Activated CD4-positive, alpha-beta T cell treated with anti-CD3 and anti-CD28 coated beads, Interleukin-2, amount 10 ng/mL, durations not matched to agents 24 days and 14 days (primary cell): ENCODE measurements at places on chromosomes 4 and X. TPM values are rescaled to one million over a fixed set of nuclear protein-coding genes. Genes with fewer than 3 reads are reported as not detected.

ADGRG4 gene
- not detected in 2 replicates for total RNA-seq

LIAS gene
- 27.7 and 29.2 TPM in 2 replicates for total RNA-seq

CLGN gene
- not detected in 2 replicates for total RNA-seq

DNA sequence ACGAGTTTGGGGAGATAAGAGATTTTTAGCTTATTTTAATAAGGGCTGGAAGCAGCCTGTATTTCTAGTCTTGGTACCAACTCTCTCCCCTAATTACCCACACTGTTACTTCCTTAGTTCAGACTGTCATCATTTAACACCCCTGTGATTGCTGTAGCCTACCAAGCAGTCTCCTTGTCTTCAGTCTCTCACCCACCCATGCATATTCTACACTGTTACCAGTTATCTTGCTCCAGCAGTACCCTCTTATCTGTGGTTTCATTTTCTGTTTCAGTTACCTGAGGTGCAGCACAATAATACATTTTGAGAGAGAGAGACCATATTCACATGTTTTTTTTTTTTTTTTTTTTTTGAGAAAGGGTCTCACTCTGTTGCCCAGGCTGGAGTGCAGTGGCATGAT lies 80.2 kb downstream of the DIAPH2 start:
- no peak overlapping the region for H3K4me3 ChIP-seq
- H3K36me3 ChIP-seq, result no peaks in the 10 kb centered on the region
- H3K4me1 ChIP-seq, result peaks cover 9% of the 10 kb centered on the region
- H3K27ac ChIP-seq, result no peak overlapping the region

GRCh38 chrX:100994352-100995281 lies 25.1 kb downstream of the ARL13A start:
- peak overlapping the region; percentile 86 for H3K27ac ChIP-seq
- peak; percentile 57 for DNase-seq
- H3K27me3 ChIP-seq, result no peaks in the 10 kb centered on the region
- peaks cover 12% of the 10 kb centered on the region for H3K36me3 ChIP-seq

DNA sequence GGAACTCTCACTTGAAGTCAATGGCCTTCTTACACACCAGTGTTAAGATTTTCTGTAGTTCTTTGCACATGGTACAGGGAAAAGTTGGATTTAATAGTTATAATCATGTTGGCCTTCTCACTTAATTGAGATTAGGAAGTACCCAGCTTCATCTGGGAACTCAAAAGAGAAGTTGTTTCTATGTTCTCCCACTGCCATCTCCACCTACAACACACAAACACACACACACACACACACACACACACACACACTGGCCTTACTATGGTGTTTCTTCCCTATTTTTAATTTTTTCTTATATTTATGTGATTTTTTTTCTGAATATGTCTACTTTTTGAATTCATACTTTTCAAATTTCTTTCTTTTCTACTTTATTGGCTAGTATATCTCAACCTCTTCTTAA lies 10.0 kb upstream of the CHIC2 start:
- no peaks in the 10 kb centered on the region for H3K36me3 ChIP-seq
- no peak overlapping the region for H3K4me3 ChIP-seq
- DNase-seq, result no peak
- peaks cover 21% of the 10 kb centered on the region for H3K27me3 ChIP-seq
- H3K27ac ChIP-seq, result no peak overlapping the region

GRCh38 chrX:134933911-134934310 lies 56.9 kb upstream of the SMIM10 start:
- peaks cover 3% of the 10 kb centered on the region for H3K27me3 ChIP-seq
- H3K4me1 ChIP-seq, result peaks cover 2% of the 10 kb centered on the region
- no peak overlapping the region for H3K4me3 ChIP-seq
- no peaks in the 10 kb centered on the region for H3K36me3 ChIP-seq
- no peak overlapping the region for H3K27ac ChIP-seq

- no peak overlapping the region for H3K27ac ChIP-seq
- H3K36me3 ChIP-seq, result peaks cover 24% of the 10 kb centered on the region
- H3K4me1 ChIP-seq, result peaks cover 8% of the 10 kb centered on the region
- no peak for DNase-seq
Observed at GRCh38 chr4:122309988-122310626, 68.7 kb upstream of the ADAD1 start.

DNA sequence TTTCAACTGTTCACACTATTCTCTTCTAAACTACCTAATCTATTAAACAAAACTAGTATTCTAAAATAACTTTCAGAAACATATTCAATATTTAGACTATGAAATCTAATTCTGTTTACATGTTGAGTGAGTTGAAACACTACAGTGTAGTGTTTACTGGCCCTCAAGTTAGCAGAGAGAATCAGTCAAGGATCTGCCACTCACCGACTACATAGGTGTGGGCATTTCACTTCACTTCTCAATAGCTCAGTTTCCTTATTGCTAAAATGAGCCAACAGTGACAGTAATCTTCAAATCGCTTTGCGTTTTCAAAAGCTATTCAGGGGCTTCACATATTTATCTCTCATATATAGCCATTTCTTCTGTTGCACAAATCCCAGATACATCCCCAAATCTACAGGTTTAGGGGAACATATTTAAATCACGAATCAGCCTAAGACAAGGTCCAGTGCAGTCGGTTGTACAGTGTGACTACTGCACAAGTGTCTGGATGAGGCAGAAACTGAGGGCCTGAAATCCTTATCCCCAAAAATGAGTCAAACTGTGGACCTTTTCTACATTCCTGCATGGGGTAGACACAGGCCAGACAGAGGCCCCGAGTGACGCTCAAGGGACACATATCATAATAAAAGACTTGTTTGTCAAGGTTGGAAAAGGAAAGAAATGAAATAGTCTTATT lies 129.8 kb downstream of the PPP3CA start:
- H3K4me3 ChIP-seq, result no peak overlapping the region
- H3K4me1 ChIP-seq, result no peaks in the 10 kb centered on the region
- H3K36me3 ChIP-seq, result no peaks in the 10 kb centered on the region
- DNase-seq, result no peak
- peaks cover 5% of the 10 kb centered on the region for H3K27me3 ChIP-seq
- no peak overlapping the region for H3K27ac ChIP-seq
